Right forelimb (tissue), 1 donor: ENCODE measurements at places on chromosomes 7 and 10.

DNA sequence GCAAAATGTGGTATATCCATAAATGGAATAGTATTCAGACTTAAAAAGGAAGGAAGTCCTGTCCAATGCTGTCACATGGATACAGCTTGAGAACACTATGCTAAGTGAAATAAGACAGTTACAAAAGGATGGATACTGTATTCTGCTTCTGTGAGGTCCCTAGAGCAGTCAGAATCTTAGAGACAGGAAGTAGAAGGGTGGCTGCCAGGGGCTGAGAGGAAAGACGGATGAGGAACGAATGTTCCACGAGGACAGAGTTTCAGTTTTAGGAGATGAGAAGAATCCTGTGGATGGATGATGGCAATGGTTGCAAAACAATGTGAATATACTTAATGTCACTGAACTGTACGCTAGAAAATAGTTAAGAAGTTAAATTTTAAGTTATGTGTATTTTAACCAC lies 3.8 kb downstream of the PRKCQ start:
- DNase-seq = no peak

DNA sequence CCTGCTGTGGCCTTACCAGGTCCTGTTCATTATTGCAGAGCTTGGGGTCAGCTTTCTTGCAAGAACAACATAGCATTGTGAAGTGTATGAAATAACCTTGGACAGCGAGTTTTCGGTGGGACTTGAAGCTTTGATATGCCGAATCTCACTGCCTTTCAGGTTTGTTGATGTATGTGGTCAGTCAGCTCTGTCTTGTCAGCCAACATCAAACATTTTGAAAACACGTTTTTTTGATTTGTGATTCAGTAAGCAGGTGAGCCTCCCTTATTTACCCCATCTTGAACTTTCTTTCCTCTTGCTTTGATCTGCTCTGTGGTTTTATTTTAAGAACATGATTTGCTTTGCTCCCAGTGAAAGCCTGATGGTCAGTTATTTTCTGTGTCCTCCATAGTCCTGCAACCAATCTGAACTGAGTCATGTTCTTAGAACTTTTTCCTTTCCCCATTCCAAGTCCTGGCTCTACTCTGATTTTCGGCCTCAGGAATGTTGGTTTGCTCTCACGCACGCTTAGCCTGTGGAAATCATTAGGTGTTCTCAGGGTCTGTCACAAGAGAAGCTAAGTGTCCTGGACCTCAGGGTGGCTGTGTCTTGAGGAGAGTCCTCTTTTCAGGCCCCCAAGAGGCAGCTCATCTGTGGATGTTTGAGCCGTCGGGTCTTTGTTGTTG lies 8.7 kb downstream of the WBP1L start:
- DNase-seq = no peak

DNA sequence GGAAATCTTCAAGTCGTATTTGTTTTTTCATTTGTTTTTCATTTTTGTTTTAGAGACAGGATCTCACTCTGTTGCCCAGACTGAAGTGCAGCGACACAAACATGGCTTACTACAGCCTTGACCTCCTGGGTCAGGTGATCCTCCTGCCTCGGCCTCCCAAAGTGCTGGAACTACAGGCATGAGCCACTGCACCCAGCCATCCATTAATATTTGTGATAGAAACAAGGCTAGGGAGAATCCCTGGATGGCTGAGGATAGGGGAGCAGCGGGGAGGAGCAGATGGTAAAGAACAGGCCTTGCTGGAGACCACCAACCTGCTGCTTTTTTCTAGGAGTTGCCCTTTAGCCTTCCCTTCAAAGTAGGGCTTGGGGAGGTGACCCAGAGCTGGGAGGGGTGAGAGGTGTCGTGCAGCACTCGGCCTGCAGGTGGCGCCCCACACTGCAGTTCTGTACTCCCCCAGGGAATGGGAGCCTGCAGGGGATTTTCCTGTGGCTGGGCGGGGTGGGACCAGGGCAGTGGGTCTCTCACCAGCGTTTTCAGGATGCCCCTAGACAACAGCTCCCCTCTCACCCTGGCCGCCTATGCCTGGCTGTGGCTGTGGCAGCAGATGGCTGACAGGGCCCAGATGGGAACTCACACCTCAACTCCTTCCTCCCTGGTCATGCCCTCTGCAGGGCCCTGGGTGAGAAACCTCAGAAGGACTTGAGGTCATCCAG lies 12.6 kb upstream of the CDH23 start:
- peak; percentile 78 for DNase-seq

GRCh38 chr7:85130702-85131101 lies 56.2 kb downstream of the SEMA3D start:
- DNase-seq = no peak

DNA sequence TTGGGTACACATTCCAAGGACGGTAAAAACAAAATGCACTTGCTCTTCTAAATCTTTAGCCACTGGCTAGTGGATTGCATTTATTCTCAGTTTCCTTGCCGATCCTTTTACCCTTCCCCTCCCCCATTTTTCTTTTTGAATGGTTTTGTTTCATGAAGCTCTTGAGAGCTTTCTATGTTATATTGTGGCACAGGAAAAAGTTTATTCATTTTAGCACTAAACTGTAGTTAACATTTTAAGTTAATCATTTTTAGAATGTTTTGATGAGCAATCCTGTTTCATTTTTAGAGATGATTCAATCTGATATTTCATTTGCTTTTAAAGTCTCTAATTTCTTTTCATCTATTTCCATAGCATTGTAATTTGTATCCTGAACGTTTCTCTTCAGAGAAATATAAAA lies 24.0 kb downstream of the ZEB1 start:
- no peak for DNase-seq

- no peak for DNase-seq
These were observed 55.6 kb upstream of the SEMA3E start for GRCh38 chr7:83704564-83704963.

GRCh38 chr10:79244841-79245504 lies 102.3 kb upstream of the PPIF start:
- no peak for DNase-seq

DNA sequence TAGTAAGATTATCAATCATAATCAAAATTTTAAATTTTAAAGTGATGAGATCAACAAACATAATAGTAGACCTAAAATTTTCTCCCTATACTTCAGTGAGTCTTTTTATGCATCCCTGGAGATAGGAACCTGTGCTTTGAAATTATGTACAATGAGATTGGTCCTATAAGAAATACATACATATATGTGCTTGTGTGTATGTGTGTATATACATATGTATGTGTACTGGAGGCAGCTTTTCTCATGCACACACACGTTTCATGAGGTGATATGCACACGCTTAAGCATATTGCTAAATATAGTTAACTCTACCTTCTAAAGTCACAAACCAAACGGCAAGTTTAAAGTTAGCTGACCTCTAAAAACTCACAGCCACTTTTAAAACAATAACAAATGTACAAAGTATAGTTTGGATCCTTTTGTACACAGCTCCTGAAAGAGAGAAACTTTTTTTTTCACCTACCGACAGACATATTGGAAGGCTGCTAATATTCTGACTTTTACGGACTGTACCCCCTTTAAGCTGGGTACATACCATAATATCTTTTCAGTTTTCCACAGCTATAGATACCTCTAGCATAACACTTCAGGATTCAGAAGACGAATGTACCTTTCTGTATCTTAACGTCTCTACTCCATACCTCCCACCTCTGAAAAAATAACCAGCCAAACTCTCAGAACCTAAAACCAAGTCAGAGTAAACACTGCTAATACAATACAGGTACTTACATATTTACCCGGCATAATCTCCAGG lies 3.3 kb downstream of the ITGB1 start:
- DNase-seq = no peak

DNA sequence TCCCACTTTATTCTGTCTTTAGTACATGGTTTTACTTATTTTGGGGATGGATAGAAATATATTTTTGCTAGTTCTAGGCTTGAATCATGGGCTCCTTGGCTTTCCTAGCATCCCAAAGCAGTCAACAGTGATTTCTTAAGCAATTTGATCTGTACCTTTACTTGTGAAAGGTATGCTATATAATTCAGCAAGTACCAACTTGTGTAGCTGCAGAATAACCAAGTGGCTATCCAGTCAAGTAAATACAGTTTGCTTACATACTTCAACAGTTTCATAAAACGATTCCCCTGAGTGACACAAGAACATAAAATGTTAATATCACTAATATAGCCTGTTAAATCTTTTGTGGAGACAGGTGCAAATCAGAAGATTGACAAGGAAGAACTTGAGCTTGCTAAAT lies 67.2 kb downstream of the PODXL start:
- no peak for DNase-seq

- no peak for DNase-seq
These were observed 16.7 kb upstream of the C10orf90 start for GRCh38 chr10:126687121-126687606.

DNA sequence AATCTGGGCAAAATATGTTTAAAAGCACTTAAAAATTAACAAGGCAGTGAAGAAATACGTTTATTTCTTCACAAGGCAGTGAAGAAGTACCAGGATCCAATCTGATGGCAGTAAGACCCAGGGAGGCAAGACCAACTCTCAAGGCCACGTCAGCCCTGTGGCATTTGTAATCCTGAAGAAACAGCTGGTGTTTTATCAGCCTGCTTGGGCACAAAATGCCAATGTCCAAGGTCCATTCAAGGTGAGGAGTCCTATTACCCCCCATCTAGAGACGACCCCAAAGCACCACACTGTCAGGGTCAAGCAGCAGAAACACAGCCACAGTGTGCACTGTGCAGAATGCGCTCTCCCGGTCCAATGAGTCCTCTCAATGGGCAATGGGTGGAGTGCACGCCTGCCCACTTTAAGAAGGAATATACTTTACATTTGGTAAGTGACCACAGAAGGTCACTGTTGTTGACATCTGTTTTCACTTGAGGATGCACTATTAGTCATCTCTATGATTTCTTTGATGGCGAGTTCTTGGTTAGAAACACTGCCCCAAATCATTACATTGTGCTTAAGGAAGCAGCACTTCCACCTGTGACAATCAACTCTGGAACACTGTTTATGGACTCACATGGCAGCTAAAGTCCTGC lies 12.8 kb downstream of the CPXM2 start:
- no peak for DNase-seq

DNA sequence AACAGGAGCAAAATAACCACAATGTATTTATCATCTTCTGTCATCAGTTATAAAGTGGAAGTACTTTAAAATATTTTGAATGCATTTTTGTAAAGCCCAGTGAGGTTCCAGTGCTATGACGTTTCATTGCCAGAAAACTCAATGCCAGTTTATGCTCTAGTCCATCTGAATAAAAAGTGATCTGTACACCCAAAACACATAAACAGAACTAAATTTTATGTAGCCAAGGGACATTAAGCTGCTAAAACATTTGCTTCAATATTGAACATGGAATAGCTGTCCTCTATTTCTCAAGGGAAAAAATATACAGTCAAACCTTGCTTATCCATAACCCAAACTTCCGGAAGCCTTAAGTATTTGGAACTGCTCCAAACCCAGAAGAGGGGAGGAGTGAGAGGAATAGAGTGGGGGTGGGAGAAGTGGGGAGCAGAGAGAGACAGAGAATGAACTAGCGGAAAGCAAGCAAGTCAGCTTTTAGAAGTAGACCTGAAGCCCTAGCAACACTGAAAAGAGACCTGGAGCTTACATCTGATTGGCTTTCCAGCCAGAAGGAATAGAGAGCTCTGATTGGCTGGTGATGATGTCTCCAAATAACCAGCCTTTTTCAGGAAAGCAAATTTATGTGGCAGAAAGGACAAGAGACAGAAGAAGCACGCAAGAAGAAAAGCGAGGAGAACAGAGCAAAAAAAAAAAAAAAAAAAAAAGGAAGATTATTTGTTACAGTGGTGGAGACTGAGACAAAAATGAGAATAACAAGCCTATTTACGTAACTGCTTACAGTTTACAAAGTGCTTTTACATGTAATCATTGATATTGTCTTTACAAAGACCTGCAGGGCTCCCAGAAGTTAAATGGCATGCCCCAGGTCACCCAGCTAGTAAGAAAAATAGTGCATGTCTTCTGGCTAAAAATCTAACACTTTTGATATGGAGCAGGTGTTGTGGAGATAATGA lies 196.0 kb downstream of the RNLS start:
- peak; percentile 47 for DNase-seq

DNA sequence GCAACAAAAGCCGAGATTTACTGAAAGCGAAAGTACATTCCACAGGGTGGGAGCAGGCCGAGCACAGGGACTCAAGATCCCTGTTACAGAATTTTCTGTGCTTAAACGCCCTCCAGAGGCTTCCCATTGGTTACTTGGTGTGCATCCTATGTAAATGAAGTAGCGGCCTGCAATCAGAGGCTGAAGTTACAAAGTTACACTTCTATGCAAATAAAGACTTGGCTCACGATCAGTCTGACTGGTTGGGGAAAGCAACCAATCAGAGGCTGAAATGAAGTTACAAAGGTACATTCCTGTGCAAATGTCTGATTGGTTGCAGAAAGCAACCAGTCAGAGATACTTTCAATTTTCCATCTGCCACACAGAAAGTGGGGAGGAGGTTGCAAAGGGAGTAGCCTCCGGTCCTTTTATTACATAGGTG lies 4.1 kb downstream of the ACBD7 start:
- DNase-seq = peak; percentile 68

DNA sequence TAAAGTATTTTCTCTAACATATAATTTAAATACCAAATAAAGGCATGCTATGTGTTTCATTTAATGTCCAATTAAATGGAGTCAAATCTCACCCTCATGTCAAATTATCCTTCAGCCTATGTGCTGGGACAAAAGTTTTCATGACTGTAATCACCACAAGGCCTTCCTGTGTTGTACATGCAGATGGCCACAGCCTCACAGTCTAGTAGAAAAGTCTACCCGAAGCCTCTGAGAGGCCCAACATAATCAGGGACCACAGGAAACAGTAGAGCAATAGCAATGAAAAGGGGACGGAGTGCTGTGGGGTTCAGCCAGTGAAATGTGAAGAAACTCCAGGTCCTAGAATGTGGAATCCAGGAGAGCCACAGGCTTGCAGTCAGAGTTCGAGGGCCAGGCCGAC lies 140.2 kb upstream of the KLF6 start:
- no peak for DNase-seq

DNA sequence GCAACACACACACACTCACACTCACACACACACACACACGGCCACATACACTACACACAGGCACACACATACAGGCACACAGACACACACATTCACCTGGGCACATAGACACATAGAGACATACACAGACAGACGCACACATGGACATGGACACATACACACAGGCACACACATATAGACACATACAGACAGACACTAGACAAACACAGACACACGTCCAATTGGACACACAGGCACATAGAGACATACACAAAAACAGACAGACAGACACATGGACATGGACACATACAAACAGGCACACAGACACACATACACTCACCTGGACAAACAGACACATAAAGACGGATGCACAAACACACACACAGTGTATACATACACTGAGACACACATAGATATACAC lies 21.7 kb upstream of the ACTR3B start:
- DNase-seq = no peak

GRCh38 chr7:23963461-23964165 lies 253.6 kb downstream of the STK31 start:
- DNase-seq = no peak

GRCh38 chr7:56291-56913 lies 136.0 kb upstream of the FAM20C start:
- no peak for DNase-seq

- DNase-seq = no peak
These were observed 7.0 kb upstream of the NDUFB2 start for GRCh38 chr7:140689199-140690152.

- peak; percentile 37 for DNase-seq
These were observed 40.4 kb downstream of the CALML3 start for GRCh38 chr10:5565205-5565545.
